ENCODE measurements at places on chromosomes 16 and 17. TPM values are rescaled to one million over a fixed set of nuclear protein-coding genes. Genes with fewer than 3 reads are reported as not detected.

GRCh38 chr17:12047681-12048376 is 27.2 kb downstream of the MAP2K4 start:
- no peak overlapping the region for H3K27ac ChIP-seq
- H3K4me1 ChIP-seq = peaks cover 17% of the 10 kb centered on the region
- DNase-seq = no peak
- H3K36me3 ChIP-seq = no peaks in the 10 kb centered on the region
- no peak overlapping the region for H3K4me3 ChIP-seq

Gene MMP28
- total RNA-seq = not detected

DNA sequence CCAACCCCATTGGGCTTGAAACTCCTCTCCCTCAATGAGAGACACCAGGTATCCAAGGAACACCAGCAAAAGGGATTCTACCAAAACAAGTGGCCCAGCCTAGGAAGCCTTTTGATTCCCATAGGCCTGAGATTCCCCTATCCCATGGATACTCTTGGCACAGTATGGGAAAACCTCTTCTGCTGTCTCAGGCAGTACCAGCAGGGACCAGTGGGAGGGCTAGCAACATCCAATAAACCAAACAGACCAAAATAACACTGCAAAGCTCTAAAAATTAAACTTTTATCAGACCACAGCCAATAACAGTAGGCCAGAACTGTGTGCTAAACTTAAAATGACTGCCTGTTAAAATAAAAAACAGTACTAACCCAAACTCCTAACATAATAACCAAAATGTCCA is 153.9 kb upstream of the CES5A start:
- no peaks in the 10 kb centered on the region for H3K36me3 ChIP-seq
- no peak for DNase-seq
- H3K27me3 ChIP-seq = peaks cover 6% of the 10 kb centered on the region

GRCh38 chr17:28330671-28331070 is 4.6 kb downstream of the IFT20 start:
- H3K27me3 ChIP-seq = no peaks in the 10 kb centered on the region
- H3K4me3 ChIP-seq = no peak overlapping the region
- H3K4me1 ChIP-seq = peaks cover 31% of the 10 kb centered on the region
- DNase-seq = no peak
- no peak overlapping the region for H3K27ac ChIP-seq

DNA sequence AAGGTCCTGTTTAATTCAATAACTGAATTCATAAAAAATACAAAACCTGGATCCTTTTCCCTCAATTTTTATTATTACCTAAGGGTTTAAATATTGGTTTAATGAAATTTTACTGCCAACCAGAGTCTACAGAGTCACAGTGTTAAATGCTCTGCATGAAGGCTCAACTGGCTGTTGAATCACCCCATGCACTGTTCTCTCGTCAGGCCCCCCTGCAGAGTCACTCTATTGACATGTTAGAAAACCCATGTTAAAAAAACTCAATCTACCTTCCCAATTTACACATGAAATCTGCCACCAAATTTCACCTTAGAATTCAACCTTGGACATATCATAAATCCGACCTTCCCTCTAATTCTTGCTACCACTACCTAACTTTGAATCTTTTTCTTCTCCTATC is 43.3 kb upstream of the ULK2 start:
- peaks cover 5% of the 10 kb centered on the region for H3K4me1 ChIP-seq
- DNase-seq = no peak
- H3K36me3 ChIP-seq = peaks cover 75% of the 10 kb centered on the region

Gene AIPL1
- total RNA-seq = not detected

Gene LRRC36
- 0.60 TPM for total RNA-seq

- no peak overlapping the region for H3K27ac ChIP-seq
- no peaks in the 10 kb centered on the region for H3K36me3 ChIP-seq
- H3K27me3 ChIP-seq = peaks cover 9% of the 10 kb centered on the region
- no peaks in the 10 kb centered on the region for H3K4me1 ChIP-seq
Measured at GRCh38 chr17:73369111-73369521, 57.3 kb upstream of the CDC42EP4 start.

Gene WDR45B
- total RNA-seq = 66.9 TPM

Gene WNK4
- 0.16 TPM for total RNA-seq

DNA sequence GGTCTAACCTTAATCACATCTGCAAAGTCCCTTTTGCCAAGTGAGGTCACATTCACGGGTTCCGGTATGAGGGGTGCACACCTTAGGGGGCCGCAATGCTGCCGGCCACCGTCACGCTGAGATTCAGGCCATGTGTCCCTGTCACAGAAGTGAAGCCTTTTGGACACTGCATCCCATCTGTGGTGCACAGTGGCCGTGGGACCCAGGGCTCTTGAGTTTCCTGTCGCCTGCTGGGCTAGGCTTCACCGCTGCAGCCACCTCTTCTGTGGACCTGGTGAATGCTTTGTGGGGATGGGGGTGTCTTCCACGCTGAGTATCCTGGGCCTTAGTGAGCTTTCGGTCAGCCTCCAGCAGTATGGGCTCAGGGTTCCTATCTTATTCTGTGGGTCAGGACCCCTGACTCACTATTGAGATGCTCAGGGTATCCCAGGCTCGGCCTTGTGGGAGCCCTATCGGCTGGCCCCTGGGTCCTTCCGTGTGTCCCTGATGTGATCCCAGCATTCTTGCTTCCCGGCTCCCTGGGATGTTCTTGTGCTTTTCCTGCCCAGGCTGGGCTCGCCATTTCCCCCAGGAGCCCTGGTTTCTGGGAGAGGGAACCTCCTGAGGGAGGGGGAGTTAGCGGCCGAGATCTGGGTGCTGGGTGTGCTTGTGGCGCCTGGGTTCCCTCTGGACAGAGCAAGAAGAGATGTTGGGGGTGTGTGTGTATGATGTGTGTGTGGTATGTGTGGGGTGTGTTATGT is 4.9 kb upstream of the SLC38A10 start:
- H3K36me3 ChIP-seq = no peaks in the 10 kb centered on the region
- DNase-seq = no peak
- H3K4me1 ChIP-seq = peaks cover 10% of the 10 kb centered on the region

Gene CDH8
- not detected for total RNA-seq

DNA sequence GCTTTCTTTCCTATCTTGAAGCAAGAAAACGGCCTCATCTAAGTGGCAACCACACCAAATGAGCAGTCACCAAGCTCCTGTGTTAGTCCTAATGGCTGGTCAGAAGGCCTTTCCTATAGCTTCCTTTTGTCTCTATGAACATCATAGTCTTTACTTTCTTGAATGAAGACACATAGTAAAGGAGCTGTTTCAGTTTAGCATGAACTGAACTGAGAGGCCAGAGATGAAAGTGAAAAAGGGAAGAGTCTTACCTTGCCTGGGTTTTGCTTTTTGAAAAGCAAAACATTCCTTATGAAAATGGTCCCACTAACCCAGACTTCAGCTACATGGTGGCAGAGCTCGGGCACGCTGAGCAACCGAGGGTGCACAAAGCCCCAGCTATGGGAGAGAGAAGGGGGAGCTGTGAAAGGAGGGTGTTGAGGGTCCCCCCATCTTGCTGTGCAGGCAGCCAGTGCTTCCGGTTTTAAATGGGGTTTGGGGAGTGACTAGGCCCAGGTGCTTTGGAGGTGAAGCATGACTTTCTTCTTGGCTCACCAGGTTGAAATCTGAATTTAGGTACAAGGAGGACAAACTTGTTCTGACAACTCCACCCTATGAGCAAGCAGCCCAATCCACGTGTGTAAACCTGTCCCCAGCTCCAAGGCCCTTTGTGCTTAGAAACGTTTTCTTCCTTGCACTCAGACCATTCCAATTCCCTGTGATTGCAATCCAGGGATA is 9.1 kb upstream of the PSMC3IP start:
- DNase-seq = no peak
- peaks cover 54% of the 10 kb centered on the region for H3K36me3 ChIP-seq
- H3K4me3 ChIP-seq = no peak overlapping the region
- no peaks in the 10 kb centered on the region for H3K4me1 ChIP-seq
- no peak overlapping the region for H3K27ac ChIP-seq

GRCh38 chr16:24915019-24915418 is 69.3 kb downstream of the SLC5A11 start:
- H3K4me3 ChIP-seq = no peak overlapping the region
- no peak for DNase-seq
- peaks cover 16% of the 10 kb centered on the region for H3K36me3 ChIP-seq
- no peaks in the 10 kb centered on the region for H3K27me3 ChIP-seq

DNA sequence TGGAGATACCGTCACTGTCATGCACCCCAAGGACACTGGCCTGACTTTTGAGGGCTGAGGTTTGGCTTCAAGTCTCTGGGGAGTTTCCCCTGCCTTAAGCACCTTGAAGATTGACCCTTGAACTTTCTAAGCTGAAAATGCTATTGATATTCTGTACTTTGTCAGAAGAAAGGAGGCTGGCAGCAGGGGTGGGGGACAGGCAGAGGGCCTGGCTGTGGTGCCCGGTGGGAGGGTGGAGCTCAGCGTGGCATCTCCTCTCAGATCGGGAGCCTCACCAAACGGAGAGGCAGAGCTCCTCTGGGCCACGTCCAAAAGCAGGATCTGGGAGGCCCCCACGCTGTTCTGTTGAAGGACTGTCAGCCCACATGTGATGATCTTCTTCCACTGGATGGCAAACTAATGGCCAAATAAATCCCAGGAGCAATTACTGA is 305.2 kb upstream of the IRX3 start:
- H3K36me3 ChIP-seq = no peaks in the 10 kb centered on the region
- no peak overlapping the region for H3K27ac ChIP-seq
- peaks cover 13% of the 10 kb centered on the region for H3K27me3 ChIP-seq
- no peak for DNase-seq
- no peaks in the 10 kb centered on the region for H3K4me1 ChIP-seq

DNA sequence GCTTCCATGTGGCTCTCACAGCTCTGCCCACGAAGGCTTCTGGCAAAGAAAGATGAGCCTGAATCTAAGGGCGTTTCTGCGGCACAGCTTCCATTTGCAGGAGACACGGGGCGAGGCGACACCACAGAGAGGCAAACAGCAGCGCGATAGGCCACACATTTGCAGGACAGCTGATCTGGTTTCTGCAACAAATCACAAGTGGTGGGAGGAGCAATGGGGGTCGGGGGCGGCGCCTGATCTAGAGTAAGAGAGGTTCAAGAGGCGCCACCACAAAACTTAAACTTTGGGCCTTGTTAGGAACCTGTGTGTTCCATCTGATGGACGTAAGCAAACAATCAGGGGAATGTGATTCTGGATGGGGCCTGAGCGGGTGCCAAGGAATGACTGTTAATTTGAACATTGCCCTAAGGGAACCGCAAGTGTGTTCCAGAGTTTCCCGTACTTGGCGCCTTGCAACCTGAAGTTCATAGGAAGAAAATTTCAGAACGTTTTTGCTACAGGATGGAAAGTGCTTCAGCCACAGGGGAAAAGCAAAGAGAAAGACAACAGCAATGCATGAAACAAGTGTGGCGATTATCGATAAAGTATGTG is 18.9 kb upstream of the ENPP7 start:
- no peaks in the 10 kb centered on the region for H3K4me1 ChIP-seq
- DNase-seq = no peak
- no peaks in the 10 kb centered on the region for H3K36me3 ChIP-seq

GRCh38 chr16:65494080-65494479 is 372.2 kb upstream of the CDH11 start:
- no peaks in the 10 kb centered on the region for H3K27me3 ChIP-seq
- no peak for DNase-seq
- no peaks in the 10 kb centered on the region for H3K4me1 ChIP-seq
- no peaks in the 10 kb centered on the region for H3K36me3 ChIP-seq
- H3K27ac ChIP-seq = no peak overlapping the region

DNA sequence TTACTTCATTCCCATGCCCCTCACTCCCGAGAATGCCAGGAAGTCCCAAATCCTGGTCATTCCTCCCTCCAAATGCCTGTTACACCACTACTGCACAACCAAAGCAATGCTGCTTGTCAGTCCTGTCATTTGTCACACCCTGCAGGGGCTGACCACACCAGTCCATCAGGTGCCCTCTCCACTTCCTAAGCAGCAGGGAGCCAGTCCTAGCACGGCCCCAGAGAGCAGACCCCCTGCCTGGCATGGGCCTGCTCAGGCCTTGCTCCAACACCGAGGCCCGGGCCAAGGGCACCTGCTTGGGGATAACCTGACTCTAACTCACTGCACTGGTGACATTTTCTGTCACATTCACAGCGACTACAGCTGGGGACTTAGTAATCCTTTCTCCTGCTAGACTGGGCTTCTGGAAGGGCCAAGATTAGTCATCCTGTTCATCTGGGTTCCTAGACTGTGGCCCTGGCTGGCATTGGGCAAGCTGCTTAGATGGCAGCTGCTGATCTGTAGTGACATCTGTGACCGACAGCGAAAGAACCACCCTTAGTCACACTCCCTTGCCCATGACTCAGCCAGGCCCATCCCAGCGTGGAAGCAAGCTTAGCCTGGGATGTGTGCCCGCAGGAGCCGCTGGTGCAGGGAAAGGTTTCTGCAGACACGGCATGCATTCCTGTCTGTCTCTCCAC is 5.4 kb downstream of the ALYREF start:
- H3K4me3 ChIP-seq = no peak overlapping the region
- peaks cover 83% of the 10 kb centered on the region for H3K36me3 ChIP-seq
- no peaks in the 10 kb centered on the region for H3K27me3 ChIP-seq

Gene GP2
- not detected for total RNA-seq

Gene STX4
- total RNA-seq = 51.8 TPM

DNA sequence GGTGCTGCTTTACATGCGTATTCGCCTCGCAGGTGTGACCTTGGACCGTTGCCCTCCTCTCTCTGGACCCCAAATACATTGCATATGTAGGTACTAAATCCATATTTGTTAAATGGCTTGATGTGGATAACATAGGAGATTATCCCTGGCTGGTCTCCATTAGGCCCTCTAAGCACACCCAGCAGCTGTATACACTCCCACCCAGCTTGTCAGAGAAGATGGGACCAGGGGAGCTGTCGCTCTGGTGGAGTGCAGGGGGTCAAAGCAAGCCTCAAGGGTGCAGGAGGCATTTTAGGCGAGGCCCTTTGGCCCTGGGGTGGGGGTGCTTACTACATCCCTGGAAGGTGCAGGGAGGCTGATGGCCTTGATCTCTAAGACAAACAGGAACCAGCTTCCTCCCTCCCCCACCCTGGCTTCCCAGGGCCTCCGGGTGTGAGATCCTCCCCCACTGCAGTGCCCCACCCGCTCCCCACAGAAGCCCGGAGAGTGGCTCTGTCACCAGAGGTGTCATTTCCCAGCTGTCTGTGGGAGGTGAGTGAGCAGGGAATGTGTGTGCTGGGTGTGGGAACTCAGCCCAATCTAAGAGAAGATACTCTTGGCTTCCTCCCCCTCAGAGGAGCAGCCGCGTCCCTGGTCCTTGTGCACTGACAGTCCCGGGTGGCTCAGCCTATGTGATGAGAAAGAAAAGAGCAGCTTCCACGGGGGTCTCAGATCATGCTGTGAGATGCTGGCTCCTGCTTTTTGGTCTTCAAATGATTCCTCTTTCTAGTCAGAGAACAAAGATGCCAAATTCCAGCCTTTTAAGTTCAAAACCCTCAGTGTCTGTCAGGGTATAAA is 1.4 kb upstream of the VAMP2 start:
- peak; percentile 65 for DNase-seq
- H3K27ac ChIP-seq = peak overlapping the region; percentile 99
- H3K27me3 ChIP-seq = no peaks in the 10 kb centered on the region
- peaks cover 27% of the 10 kb centered on the region for H3K36me3 ChIP-seq

Gene KRTAP2-3
- not detected for total RNA-seq

Gene SLC4A1
- total RNA-seq = not detected

Gene PDE6G
- 11.1 TPM for total RNA-seq

Data from activated T-helper 2 cell treated with anti-CD3 and anti-CD28 coated beads, Interferon-gamma antibody, Interleukin-2, Interleukin-4, amounts not matched to agents 10 μg/mL and 5 μg/mL and 100 μg/mL, durations not matched to agents 14 hours and 24 hours and 36 hours (primary cell).